B cell (primary cell): ENCODE measurements at places on chromosomes 6 and 20. TPM values are rescaled to one million over a fixed set of nuclear protein-coding genes. Genes with fewer than 3 reads are reported as not detected.
A peak's percentile ranks its signal among the peaks of the same experiment; 100 is the strongest.

DNA sequence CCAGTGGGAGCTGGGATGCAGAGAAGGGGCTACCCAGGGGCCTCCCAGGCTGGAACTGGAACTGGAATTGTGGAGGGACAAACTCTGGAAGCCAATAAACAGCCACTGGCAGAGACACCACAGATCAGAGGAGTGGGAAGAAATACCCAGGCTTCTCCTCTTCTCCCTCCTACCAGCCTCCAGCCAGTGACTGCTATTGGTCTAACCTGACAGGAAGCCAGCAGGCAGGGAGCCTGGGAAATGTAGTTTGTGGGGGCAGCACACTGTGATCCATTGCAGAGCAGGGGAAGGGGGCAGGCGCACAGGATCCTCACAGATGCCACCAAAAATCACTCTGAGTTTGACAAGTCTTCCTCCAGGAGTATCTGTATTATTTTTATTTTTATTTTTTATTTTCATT, 12.1 kb upstream of the MLN start:
- DNase-seq: no peak

DNA sequence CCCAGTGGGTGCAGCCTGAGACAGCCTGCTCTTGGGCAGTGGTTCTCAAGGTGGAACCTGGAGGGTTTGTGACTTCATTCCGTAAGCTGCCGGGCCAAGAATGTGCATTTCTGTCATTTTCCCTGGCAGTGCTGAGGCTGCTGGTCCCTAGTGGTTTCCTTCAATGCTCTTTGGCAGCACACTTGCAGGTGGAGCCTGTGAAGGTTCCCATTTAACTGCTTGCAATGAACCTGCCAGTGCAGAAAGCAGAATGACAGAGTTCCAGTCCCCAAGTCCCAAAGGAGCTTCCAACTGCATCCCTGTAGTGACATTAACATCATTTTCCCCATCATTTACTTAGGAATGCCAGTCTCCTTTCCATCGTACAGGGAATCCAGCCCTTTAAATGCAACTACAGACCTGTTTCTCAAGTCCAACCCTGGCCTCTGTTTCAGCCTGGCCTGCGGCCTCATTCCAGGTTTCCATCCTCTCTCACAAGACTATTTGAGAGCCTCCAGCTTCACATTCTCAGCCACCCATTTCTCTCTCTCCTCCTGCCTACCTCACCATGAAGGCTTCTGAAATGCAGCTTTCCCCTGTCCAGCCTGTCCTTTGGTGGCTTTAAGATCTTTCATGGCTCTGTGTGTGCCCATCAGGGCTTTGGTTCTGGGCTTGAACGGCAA, 149.7 kb upstream of the GGTLC1 start:
- no peak for DNase-seq

DNA sequence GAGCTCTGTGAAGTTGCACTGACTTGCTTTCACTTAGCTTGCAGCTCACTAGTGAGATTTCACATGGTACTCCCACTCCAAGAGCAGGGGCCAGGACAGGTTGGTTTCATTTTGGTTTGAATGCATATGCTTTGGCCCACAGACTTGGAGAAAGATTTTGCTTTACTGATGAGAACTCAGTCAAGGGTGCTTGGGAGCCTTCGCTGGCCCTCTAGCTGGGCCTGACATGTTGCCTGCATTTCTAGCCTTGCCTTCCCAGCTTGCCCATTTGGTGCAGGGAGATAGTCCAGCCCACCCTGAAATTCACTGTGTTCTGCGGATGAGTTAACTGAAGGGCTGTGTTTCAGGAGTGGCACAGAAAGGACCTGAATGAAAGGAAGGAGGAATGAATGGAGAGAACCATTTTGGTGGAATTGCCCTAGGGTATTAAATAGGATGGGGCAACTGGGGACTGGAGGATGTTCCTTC, 1.9 kb downstream of the SGK1 start:
- no peak for DNase-seq

DNA sequence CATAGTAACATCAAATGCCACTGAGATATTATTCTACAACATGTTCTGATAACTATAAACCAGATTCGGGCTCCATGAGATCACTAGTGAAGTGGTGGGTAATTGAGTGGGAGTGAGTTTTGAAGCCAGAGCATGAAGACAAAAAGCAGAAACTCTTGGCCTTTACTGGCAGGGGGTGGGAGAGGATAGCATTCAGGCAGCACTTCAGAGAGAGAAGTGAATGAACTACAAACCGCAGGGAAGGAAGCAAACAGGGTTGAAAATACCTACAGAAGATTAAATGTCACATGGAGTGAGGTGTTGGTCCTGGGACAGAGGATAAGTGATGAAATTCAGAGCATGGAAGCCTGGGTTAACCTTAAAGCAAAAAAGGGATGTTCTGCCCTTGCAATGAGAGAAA, 250.0 kb downstream of the EPM2A start:
- no peak for DNase-seq

- DNase-seq: no peak
Observed at GRCh38 chr20:51994751-51995417, 192.6 kb upstream of the SALL4 start.

- peak; percentile 31 for DNase-seq
Observed at GRCh38 chr6:163813979-163814493, 399.5 kb downstream of the QKI start.

GRCh38 chr6:52595796-52596130, 18.9 kb upstream of the TRAM2 start:
- DNase-seq: no peak

DNA sequence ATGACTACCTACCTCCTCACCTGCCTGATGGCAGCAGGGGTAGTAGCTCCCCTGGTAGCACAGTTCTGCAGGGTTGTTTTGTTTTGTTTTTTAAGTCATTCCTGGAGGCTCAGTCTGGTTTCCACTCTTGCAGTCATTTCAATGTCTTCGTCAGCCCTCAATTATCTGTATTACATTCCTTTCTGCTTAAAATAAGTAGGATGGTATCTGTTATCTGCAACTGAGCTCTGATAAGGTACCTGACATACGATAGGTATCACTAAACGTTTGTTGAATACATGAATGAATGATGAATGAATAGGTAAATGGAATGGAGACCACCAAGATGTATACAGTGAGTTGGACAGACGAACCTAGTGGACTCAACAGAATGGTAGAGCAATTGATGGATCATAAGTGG, 7.2 kb upstream of the CLPSL2 start:
- DNase-seq: no peak

GRCh38 chr6:132598473-132598872, 8.9 kb upstream of the TAAR5 start:
- peak; percentile 9 for DNase-seq

DNA sequence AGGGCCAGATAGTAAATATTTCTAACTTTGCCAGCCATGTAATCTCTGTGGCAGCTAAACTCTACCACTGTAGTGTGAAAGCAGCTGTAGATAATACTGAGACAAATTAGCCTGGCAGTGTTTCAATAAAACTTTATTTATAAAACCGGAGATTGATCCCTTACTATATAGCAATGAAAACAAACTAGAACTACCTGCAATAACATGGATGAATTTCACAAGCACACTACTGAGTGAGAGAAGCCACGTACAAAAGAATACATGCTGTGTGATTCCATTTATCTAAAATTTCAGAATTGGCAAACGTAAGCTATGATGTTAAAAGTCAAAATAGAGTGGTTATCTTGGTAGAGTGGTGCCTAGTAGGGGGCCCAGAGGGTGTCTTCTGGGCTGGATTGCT, 198.7 kb upstream of the SGK1 start:
- no peak for DNase-seq

- no peak for DNase-seq
Observed at GRCh38 chr6:148491638-148492251, 149.1 kb downstream of the SASH1 start.

DNA sequence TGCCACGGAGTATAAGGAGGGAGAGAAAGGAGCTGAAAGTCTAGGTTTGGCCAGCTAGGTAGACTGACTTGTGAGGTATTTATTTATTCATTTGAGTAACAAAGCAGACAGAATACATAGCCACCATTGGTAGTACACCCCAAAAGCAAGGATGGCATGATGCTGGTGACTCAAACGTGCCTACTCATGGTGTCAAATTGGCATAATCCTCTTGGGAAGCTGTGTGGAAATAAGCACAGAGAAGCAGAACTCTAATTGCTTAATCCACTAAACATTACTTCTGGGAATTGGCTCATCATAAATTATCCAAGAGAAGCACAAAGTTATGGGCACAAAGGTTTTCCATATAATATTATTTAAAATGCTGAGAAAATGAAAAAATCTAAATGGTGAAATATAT, 2.5 kb downstream of the DEFB132 start:
- DNase-seq: no peak

GRCh38 chr6:63598049-63599036, 26.1 kb downstream of the LOC128125822 start:
- peak; percentile 84 for DNase-seq

- DNase-seq: no peak
Observed at GRCh38 chr6:32092760-32093497, 16.2 kb downstream of the TNXB start.

GRCh38 chr6:53426667-53427270, 78.0 kb upstream of the ELOVL5 start:
- no peak for DNase-seq

- no peak for DNase-seq
Observed at GRCh38 chr6:142838821-142839685, 105.9 kb downstream of the HIVEP2 start.

DNA sequence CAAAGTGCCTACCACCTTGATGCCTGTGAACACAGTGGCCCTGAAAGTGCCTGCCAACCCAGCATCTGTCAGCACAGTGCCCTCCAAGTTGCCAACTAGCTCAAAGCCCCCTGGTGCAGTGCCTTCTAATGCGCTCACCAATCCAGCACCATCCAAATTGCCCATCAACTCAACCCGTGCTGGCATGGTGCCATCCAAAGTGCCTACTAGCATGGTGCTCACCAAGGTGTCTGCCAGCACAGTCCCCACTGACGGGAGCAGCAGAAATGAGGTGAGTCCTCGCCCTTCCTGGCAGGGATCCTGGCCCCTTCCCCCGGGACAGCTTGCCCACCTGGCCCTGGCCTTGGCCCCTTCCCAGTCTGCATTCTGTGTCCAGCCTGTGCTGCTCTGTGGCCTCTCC, 17.9 kb downstream of the MAVS start:
- DNase-seq: no peak

DNA sequence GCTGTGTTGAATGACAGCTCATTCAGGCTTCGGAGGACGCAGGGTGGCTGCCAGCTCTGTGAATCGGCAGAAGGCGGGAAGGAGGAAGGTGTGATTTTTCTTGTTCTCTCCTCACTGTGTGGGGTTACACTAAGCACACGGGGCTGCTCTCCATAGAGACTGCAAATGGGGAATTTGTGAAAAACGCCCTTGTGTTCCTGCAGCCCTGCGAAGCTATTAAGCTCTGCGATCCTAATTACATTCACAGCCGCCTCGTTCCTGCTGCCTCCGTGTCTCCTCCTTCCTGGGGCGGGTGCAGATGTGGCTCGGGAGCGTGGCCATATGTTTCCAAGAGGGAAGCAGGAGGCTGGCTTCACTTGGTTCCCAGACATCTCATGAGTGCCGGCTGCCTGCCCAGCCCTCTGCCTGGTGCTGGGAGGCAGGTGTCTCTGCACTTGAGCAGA, 124.0 kb downstream of the TOX2 start:
- no peak for DNase-seq

GRCh38 chr6:147693181-147693580, 184.7 kb downstream of the SAMD5 start:
- no peak for DNase-seq

DNA sequence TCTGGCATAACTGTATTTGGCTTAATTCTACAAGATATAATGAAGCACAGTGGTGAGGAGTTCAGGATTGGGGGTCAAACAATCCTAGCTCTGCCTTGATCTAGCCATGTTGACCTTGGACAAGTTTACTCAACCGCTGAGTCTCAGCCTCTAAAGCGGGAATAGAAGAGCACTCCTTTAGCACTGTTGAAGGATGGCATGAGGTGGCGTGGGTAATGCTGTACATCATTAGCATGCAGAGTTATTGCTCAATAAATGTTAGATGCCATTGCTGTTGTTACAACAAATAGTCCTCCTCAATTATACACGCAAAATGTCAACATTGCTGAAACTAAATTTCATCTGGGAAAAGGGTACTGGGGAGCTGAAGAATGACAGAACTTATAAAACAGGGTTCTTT, 78.6 kb downstream of the KIF13A start:
- no peak for DNase-seq

DNA sequence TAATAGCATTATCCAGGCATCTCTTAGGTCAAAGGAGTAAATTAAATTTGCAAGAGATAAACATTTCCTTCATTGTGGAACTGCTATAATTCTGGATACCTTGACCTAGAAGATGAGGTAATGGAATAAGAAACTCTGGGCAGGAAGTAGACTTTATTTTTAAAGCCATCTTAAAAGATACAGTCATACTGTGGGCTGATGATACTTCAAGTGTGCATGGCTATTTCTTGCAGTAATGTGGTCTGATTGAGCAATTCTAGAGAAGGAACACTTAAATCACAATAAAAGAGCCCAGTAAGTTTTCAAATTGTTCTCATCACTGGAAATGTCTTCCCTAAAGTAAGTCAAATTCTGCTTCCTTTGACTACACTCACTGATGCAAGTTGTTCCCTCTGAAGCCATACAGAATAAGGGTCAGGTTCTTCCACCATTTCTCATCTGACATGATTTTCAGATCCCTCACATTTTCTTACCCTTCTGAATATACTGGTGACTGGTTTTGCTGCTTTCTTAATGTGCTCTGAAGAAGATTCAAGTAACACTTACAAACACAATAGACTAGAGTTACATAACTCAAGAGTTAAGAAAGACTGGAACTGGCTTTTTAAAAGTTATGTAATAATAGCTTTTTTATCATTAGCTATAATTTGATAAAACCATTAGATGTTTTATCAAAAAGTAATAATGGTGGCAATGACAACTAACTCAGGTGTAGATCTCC, 62.6 kb upstream of the TMEM244 start:
- DNase-seq: no peak

GRCh38 chr6:8069151-8069550, 5.0 kb upstream of the BLOC1S5 start:
- DNase-seq: no peak

DNA sequence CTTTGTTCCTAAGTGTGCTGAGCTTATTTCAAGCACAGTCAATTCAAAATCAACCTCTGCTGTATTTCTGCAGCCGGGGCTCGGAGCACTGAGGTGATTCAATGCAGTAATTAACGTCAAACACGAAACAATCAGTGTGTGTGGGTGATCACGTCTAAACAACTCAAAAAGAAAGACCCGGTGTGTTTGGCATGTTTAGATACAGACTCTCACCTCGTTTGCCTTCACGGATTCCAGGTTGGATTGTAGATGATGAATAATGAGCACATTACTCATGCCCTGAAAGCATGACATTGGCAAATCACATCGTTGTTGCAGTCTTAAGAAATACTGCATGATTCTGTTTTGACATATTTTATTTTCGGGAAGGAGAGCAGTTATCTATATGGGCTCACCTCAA, 231.0 kb downstream of the QKI start:
- no peak for DNase-seq

- no peak for DNase-seq
Observed at GRCh38 chr6:132484680-132485018, 28.3 kb downstream of the STX7 start.

- DNase-seq: no peak
Observed at GRCh38 chr20:60446267-60447111, 488.3 kb downstream of the CDH26 start.

The CD93 gene
- 0.10 and 0.12 TPM in 2 replicates for total RNA-seq

The PRRC2A gene
- total RNA-seq: 265 and 278 TPM in 2 replicates

The PMEPA1 gene
- total RNA-seq: 37.4 and 38.7 TPM in 2 replicates

The MYBL2 gene
- 35.8 and 37.9 TPM in 2 replicates for total RNA-seq

The VSTM2L gene
- total RNA-seq: not detected in 2 replicates

The OPN5 gene
- not detected in 2 replicates for total RNA-seq

The SIRPD gene
- total RNA-seq: not detected in 2 replicates

The FOXF2 gene
- total RNA-seq: not detected in 2 replicates
